Stimulated activated CD4-positive, alpha-beta T cell treated with anti-CD3 and anti-CD28 coated beads, Interleukin-1b, Interleukin-23, amount 100 ng/mL, for 1 hour (primary cell): ENCODE measurements at places on chromosomes 3 and 15.

- no peak for DNase-seq
Measured at GRCh38 chr15:39820050-39820602, 37.5 kb upstream of the FSIP1 start.

GRCh38 chr15:78630886-78631633, 9.9 kb downstream of the CHRNB4 start:
- DNase-seq, result no peak

DNA sequence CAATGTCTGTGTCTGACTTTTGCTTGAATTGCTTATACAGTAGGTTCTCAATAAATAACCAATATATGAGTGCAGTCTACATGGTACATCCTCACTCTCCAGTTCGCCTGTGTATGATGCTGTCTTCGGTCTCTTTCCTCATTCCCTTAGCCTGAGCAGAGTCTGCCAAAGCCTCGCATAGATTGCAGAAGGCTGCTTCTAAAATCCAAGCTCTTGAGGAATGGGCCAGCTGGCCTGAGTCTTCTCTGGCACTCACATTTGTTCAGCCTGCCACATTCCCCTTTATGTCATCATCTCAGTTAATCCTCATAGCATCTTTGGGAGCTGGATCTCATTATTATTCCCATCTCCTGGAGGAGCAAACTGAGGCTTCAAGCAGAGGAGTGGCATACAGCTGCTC, 27.2 kb upstream of the ADAMTS7 start:
- DNase-seq, result no peak

GRCh38 chr3:9349321-9350117, 13.3 kb upstream of the THUMPD3 start:
- no peak for DNase-seq

DNA sequence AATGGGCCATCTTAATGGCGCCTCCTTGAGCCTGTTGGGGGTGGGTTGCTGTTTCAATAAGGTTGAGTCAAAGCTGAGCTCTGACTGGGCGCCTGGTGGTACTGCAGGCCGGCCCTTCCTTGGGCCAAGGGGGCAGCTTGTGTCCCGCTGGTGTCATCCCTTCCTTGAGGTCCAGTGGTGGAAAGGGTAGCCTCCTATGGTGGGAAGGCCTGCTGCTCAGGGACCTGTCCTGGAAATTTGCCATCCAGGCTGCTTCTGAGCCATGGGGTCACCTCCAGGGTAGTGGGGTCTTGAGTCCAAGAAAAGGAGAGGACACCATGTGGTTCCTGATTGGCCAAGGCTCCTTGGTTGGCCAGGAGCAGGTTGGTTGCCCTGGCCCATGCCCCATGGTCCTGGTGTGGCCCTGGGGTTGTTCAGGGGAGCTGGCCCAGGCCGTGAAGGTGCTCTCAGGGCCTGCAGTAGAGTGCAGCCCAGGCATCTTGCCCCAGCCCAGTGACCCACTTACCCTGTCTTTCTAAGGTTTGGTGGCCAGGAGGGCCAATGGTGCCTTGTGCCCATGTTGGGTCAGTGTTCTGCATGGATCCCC, 188.7 kb downstream of the UBE3A start:
- no peak for DNase-seq

- no peak for DNase-seq
Measured at GRCh38 chr3:127651516-127652172, 21.1 kb upstream of the ABTB1 start.

GRCh38 chr3:55519019-55519418, 31.9 kb upstream of the WNT5A start:
- no peak for DNase-seq

DNA sequence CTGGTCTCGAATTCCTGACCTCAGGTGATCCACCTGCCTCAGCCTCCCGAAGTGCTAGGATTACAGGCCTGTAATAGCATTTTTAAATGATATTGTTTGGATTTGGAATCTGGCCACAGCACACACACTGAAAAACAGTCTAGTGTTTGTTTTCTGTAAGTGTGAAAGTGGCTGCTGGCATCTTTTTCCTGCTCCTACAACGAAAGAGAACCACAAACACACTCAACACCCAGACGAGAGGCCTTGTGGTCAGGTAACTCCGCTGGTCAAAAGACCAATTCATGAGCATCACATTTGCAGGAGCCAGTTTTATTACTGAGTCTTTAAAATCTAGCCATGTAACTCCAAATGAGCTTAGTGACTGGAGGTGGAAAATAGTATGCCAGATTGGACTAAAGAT, 50.2 kb downstream of the IMPG2 start:
- no peak for DNase-seq

DNA sequence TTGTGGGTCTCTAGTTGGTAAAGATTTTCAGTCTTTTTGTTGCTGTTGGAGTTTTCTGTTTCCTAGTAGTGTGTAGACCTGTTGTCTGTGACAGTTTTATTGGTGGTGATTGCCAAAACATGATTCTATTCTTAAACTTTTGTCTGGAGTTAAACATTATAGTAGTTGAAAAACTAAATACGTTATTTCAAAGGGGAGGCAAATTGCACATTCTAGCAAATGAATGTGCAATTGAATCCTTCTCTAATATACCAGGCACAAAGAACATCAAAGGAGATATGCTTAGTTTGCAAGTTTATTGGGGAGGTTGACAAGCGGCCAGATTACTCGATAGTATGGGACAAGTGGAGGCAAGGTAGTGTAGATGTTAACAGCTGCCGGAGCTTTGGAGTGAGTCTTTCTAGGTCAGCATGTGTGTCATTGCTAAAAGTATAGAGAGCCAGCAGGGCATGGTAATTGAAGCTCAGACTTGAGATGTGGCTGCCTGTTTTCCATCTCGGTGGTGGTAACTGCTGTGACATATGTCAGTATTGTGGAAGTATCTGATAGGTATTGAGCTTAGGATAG, 20.6 kb downstream of the CHD2 start:
- DNase-seq, result no peak

DNA sequence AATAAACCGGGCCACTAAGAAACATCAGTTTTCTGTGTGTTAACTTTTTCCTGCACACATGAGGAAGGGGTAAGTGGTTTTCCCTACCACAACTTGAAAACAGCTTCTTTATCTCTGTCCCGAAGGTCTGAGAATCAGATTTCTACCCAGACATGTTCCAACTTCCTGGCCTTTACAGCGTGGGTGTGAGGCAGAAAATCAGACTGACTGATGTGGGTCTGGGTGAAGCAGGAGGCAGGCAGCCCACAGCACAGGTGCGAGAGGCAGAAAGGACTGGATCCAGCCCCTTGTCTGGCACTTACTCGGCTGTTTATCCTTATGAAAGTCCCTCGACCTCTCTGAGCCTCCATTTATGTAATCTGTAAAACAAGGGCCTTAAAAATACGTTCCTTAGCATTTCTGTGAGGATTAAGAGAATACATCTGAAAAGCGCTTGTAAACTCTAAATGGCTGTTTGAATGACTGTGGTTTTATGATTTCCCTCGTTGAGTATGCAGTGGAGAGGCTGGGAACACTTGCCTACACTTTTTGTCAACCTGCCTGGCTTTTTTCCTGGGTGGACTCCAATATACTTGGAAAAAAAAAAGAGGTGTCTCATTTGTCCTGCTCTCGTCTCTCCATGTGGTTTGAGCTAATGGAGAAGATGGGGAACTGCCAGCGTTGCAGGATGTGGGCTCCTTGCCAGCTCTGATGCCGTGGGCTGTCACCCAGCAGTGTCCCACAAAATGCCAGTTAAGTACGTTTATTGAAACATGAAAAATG, 3.1 kb downstream of the AGBL1 start:
- no peak for DNase-seq

DNA sequence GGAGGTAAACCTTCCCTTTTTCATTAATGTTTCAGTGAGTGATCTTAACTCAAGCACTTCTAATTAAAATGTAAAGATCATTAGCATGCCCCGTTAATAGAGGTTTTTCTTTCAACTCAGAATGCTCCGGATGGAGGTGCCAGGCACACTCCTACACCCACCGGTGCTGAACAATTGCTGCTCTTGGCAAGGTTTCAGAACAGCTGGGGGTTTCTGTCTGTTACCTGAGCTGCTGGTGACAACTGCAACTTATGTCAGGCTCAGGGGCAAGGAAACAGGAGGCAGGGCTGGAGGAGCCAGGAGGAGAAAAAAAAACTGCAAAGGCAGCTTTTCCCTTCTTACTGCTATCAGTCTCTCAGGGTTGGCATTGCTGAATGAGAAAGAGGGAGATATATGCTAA, 250.1 kb downstream of the DIPK2A start:
- no peak for DNase-seq

GRCh38 chr3:172346161-172346560, 102.1 kb downstream of the GHSR start:
- DNase-seq, result no peak

DNA sequence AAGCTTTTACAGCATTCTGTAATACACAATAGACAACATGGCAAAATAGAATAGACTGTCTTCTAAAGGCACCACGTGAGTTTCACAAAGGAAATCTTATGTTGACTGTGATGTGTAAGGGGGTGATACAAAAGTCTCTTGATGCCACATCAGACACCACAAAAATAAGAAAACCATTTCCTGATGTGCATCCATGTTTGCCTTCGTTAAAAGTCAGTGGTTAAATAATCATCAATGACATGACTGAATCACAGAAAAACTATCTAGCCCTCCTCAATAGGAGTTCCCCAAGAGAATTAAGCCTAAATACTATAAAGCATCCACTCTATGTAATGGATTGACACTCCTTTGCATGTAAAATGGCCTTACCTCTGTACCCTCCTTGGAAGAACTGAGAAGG, 198.6 kb upstream of the SLC2A2 start:
- no peak for DNase-seq
